ENCODE measurements at places on chromosomes 1 and 21. TPM values are rescaled to one million over a fixed set of nuclear protein-coding genes. Genes with fewer than 3 reads are reported as not detected.

The OR6N1 gene
- total RNA-seq = not detected

The LCE3E gene
- not detected for total RNA-seq

DNA sequence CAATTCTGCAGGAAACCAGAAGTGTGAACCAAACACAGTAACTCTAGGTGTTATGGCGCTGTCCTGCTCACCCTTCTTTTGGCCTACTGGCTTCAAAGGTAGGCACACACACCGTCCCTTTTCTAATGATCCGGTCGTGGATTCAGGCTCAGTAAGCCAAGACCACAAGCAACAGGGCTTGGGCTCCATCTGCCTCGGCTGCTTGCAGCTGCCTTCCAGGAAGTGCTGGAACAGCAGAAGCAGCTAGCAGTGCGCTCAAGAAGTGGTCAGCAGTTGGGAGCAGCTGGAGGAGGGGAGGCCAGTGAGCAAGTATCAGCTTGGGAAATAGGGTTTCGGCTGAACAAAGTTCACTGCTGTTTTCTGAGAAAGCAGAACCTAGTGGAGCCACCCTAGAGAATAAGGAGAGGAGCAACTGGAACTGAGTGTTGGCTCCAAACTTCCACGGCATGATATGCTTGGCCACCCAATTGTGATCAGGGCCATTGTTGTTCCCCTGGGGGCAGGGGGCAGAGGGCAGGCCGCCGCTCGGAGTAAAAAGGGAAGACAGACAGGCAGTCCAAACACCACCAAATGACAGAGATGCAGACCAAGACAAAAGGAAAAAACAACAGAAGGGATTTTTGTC lies 173.4 kb downstream of the TOMM20 start:
- DNase-seq = no peak

GRCh38 chr1:69475021-69475420 lies 92.7 kb upstream of the LRRC7 start:
- peak; percentile 94 for DNase-seq

The FMO3 gene
- total RNA-seq = not detected

DNA sequence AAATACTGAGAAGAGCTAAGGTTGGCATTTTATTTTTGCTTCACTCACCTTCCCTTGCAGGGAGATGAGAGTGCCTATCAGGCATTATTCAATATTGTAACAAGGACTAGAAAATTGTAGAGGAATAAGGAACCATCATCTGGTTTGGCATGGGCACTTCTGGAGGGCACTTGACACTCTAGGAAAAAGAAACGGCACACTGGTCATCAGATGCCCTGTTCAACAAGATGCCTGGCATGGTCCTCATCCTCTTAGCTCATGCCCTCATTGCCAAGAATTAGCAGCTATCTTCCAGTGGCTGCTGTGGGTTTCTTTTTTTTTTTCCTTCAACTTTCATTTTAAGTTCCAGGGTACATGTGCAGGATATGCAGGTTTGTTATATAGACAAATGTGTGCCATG lies 95.1 kb upstream of the ESRRG start:
- no peak for DNase-seq
